ENCODE measurements at places on chromosomes 2 and 18.
A peak's percentile ranks its signal among the peaks of the same experiment; 100 is the strongest.

DNA sequence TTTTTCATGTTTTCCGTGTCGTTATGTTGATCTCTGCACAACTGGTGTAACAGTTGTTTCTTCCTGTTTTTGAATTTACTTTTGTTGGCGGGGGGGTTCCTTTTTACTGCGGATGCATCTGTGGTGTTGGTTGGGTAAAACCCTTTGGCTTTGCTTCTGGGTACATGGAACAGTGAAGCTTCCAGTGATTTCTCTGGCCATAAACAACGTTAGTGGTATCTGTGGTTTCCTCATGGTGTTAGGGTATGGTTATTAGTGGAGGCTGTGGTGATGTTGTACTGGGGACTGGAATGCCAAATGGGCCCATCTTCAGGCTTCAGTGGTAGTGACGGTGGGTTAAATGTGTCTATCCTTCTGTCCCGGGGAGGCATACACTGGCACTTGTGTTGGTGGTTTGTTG, 285.4 kb upstream of the ZNF804A start:
- no peak for DNase-seq

GRCh38 chr2:172448544-172449267, 21.3 kb downstream of the ITGA6 start:
- DNase-seq = no peak

- DNase-seq = no peak
Observed at GRCh38 chr2:41912776-41913175, 135.0 kb upstream of the PKDCC start.

DNA sequence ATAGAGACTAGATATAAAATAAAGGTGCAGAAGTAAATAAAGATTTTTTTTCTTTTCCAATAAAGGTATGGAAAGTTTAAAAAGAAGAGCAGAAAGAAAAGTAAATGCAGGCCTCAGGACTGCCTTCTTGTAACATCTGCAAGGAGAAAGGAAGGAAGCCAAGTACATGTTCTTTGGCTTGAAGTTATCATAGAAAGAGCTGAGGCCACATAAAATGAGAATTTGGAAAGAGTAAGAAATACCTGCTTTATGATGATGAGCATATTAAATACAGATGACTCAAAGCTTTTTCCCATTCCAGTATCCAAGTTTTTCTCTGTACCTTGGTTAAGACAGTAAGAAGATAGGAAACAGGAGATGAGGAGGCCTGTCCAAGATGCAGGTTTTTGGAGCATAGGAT, 25.3 kb upstream of the UBE2E3 start:
- DNase-seq = no peak

GRCh38 chr2:12059616-12060441, 313.4 kb downstream of the LPIN1 start:
- DNase-seq = no peak

DNA sequence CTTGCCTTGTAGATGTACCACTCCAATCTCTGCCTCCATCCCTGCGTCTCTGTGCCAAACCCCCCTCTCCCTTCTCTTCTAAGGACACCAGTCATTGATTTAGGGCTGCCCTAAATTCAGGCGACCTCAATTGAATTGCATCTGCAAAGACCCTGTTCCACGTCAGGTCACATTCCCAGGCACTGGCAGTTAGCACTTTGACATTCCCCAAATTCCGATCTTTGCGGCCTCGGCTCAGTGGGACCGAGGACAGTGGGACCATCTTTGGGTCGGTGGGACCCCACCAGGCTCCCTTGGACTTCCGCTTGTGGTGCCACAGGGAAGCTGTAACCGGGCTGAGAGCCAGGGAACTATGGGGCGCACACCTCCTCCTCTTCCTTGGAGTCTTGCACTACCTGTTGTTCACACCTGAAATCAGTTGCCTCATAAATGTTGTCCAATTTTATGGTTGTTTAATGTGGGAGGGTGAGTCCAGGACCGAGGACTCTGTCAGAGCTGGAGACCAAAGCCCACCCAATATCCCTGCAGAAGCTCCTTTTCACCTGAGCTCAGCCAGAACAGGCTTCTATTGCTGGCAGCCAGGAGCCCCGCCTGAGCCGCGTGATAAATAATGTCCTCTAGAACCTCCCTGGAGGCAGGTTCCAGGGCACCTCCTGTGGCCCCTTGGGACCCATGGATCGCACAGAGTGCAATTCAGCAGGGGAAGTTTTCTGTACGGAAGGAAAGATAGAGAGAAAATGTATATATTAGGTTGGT, 271.6 kb downstream of the EIPR1 start:
- DNase-seq = no peak

DNA sequence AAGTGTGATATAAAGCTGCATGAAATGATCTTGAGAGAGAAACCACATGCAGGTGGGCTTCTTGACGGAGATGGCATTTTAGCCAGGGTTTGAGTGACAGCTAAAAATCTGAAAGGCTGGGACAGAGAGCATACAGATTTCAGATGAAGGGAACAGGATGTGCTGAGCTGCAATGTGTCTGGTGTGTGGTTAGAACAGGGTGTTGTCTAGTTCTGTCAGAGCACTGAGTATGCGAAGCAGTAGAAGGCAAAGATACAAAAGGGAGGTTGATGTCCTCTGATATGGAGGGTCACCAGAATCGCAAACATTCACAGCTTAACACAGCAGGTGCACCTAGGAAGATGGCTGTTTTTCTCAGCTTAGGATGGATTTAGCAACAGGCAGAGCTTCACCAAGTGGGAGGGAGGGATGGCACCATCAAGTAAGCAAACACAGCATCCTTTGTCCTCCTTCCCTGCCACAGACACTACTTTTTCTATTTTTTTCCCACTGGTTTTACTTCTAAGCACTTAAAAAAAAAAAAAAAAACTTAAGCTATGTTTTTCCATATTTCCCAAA, 182.5 kb downstream of the TMX3 start:
- DNase-seq = no peak

- no peak for DNase-seq
Observed at GRCh38 chr2:105812180-105813044, 67.7 kb downstream of the NCK2 start.

- DNase-seq = no peak
Observed at GRCh38 chr2:108125581-108125980, 114.2 kb upstream of the SULT1C3 start.

DNA sequence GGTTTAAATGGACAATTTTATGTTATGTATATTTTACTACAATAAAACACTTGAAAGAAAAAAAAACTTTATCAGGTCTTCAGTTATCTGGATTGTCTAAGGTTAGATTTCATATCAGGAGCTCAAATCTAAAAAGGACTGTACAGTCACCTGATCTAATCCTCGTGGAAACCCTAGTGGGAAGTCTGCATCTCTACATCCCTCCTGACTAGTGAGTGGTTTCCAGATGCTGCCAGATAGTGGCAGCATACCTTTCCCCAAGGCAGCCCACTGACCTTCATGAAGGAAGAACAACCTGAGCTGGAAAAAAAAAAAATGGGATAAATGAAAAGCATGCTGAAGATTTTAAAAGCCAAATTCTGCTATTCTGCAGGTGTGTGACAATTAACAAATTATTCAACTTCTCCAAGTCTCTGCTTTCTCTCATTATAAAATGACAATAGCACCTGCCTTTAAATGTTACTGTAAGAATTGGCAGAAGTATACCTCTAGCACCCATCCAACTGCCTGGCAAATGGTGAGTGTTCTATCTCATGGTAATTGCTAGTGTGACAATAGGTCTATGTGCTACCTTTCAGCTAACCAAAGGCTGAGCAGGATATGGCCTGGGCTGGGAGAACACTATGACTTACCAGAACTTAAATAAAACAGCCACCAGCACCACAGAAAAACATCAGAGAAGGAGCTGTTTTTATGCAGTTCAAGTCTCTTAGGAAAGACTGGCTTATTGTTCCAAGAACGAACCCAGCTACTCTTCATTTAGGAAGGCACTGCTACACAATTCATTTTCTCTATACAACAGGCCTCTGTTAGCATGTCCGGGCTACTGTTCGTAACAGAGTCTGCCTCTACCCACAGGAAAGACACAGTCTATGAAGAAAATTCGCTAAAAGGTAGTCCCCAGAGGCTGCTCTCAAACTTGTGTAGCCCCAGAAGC, 8.6 kb downstream of the CLASP1 start:
- no peak for DNase-seq

GRCh38 chr2:12325806-12326205, 390.9 kb upstream of the TRIB2 start:
- no peak for DNase-seq

GRCh38 chr2:24771764-24772586, 21.2 kb downstream of the PTRHD1 start:
- DNase-seq = no peak

- DNase-seq = no peak
Observed at GRCh38 chr2:168814939-168815907, 12.8 kb downstream of the NOSTRIN start.

- no peak for DNase-seq
Observed at GRCh38 chr18:35695803-35696202, 114.3 kb downstream of the GALNT1 start.

DNA sequence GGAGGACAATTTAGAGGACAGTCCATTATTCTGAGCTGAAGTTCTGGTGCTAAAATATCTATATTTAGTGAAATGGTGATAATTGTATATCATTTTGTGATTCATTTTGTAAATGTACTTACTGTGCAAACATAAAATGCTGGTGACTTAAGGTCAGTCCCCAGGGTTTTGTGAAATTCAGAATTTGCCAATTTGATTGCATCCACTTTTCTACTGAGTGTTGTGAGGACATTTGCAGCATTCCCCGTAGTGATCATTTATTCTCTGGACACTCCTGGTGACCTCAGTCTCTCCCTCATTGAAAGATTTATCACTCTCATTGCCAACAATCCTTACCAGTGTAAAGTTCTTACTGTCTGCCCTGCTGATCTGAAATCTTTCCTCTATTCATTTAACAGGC, 98.2 kb downstream of the SOCS6 start:
- no peak for DNase-seq

DNA sequence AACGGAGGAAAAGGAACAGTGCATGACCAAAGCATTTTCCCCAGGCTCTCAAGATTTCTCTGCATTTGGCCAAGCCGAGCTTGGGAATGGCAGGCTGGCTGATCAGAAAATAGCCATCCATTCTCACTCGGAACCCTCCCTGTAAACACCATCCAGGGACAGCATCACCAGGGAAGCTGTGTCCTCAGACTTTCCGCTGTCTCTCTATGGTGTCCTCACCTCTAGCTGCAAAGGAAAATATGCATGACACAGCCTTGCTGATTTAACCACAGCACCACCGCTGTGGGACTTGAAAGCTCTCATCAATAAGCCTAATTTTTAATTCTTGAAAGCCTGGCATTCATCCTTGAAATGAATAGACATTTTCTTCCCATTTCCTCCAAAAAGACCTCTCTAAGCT, 311.7 kb downstream of the EIPR1 start:
- DNase-seq = no peak

GRCh38 chr2:239144713-239144999, 256.2 kb downstream of the HDAC4 start:
- no peak for DNase-seq

GRCh38 chr2:210730672-210731071, 174.3 kb downstream of the CPS1 start:
- DNase-seq = no peak

GRCh38 chr2:27049422-27050280, 1.8 kb upstream of the AGBL5 start:
- peak; percentile 74 for DNase-seq

- DNase-seq = no peak
Observed at GRCh38 chr18:8735274-8735673, 29.9 kb downstream of the MTCL1 start.

- DNase-seq = no peak
Observed at GRCh38 chr2:164039270-164039669, 303.5 kb upstream of the FIGN start.

GRCh38 chr2:29006092-29006979, 25.2 kb downstream of the TOGARAM2 start:
- DNase-seq = no peak

- DNase-seq = no peak
Observed at GRCh38 chr2:21966139-21966538, 842.4 kb downstream of the TDRD15 start.

- DNase-seq = no peak
Observed at GRCh38 chr2:104658904-104659591, 194.9 kb upstream of the POU3F3 start.

- no peak for DNase-seq
Observed at GRCh38 chr2:239143858-239144712, 256.7 kb downstream of the HDAC4 start.

DNA sequence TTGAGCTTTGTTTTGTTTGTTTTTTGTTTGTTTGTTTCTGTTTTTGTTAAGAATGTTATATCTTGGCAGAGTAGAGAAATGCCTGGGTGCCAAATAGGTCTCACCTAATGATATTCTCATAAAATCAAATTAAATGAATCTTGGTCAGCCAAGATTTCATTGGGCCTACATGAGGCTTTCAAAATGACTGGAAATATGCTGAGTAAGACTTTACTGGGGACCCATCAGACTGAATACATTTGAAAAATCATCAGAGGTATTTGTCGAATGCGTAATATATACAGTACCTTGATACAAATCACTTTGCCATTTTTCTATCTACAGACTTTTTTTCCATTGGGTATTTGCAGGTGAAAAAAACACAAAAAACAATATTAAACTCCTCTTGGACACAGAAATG, 480.8 kb downstream of the CDH2 start:
- no peak for DNase-seq

GRCh38 chr2:48284621-48285212, 245.2 kb upstream of the STON1 start:
- DNase-seq = no peak

DNA sequence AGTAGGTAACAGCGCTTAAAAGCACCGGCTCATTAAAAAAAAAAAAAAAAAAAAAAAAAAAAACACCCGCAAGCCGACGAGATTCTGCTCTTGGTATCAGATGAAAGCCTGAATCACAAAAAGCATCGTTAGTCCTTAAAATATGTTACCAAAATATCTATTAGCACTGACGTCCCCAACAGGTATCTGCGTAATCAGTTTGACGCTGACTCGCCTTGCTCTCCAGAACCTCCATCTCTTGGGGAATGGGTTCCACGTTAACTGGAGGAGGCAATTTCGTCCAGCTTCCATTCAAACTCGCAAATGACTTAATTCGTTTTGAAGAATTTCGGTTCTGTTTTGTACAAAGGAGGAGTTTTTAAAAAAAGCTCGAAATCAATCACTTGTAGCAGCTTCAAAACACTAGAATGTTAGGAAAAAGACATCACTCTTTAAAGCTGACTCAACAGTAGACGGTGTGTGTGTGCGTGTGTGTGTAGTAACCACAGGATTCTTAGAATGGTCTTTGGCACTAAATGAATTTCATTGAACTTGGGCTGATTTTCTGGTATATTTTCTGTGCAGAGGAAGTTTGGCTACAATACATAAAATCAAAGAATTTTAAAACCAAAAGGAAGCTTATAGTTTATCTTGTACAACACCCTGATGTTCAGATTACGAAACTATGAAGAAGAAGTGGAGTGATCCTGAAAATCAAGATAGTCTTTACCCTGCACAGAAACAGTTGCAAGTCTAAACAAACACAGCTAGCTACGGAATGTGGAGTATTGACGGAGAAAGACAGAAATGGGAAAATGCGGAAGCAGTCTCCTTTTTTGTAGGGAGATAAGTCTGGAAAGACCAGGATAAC, 1.1 kb upstream of the PGAP1 start:
- DNase-seq = peak; percentile 20

GRCh38 chr2:68200157-68200787, 42.6 kb downstream of the PNO1 start:
- no peak for DNase-seq

GRCh38 chr2:210971431-210971830, 415.0 kb downstream of the CPS1 start:
- DNase-seq = no peak
